ENCODE measurements at places on chromosomes 1 and 21.

- no peak for DNase-seq
Measured at GRCh38 chr1:11013160-11013531, 692 bp downstream of the TARDBP start.

- no peak for DNase-seq
Measured at GRCh38 chr1:92203105-92203504, 14.6 kb upstream of the C1orf146 start.

- no peak for DNase-seq
Measured at GRCh38 chr1:184903111-184903692, 71.1 kb downstream of the NIBAN1 start.

DNA sequence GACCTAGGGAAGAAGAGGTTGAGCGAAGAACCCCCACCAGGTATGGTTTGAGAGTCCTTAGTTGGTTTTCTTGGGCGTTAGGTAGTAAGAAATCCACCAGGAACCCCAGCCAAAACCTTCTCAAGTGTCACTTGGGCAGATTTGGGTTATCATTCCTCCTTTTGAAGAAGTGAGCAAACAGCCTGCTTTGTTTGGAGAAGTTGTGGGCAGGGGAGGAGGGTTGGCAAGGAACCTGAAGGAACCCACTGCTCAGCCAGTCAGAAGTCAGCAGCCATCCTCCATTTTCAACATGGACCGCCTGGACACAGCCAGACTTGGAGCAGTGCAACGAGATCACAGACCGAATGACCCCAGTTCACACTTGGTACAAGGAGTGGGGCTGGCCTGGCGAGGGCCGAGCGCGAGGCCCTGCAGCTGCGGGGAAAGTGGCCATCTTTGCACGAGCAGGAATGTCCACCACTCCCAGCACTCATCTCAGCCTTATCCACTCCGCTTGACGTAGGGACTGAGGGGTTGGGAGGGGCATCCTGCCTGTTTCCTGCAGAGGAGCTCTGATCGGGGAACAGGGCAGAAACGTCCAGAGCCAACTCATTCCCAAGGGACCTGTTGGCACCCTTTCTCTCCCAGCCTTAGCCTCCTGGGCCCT, 7.2 kb downstream of the ADPRS start:
- no peak for DNase-seq

- DNase-seq, result no peak
Measured at GRCh38 chr1:203555076-203555475, 61.1 kb downstream of the OPTC start.

DNA sequence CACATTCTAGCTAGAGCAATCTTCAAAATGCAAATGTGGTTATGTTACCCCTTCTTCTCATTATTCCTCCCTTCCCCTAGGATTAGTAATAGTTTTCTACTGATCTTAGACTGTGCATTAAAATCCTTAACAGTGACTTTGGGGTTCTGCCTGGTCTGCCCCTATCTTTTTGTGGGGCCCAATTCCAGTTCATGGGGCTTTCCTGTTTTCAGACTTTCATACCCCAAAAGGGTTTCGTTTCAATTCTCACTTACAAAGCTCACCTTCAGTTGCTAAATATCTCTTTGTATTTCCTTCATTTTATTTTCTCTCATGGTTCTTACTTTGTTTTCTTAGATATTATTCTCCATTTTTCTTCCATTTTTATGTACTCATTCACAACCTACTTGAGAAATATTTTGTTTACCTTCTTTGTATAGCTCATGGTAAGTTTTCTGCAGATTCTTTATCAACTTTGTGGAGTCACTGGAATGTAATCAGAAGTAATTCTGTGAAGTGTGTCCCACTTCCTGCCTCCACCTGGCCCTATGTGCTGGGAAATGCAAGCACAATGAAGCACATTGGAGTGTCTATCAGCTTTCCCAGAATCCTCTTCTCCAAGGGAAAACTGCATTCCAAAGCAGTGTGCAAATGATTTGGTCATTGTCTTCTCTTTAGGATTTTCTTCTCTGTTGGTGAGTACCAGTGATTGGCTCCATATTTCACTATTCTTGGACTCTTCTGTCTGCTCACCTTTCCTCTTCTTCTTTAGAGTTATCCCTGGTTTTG, 350.2 kb downstream of the ZNF326 start:
- DNase-seq, result no peak

- DNase-seq, result no peak
Measured at GRCh38 chr1:97632075-97632474, 288.8 kb downstream of the DPYD start.

DNA sequence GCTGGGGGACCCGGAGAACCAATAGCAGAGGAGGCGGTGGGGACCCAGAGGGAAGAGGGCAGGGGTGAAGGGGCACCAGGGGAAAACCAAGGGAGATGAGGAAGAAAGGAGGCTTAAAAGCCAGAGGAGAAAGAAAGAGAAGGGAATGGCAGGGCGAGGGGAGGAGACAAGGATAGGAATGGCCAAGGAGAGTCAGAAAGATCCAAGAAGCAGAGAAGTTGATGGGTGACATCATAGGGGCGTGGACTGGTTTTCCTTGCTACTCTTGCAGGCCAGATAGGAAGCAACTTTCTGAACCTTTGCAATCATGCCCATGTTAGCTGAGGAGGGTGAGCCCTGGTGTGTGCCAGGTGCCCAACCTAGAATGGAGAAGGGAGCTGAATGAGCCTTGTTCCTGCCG, 5.4 kb downstream of the NPR1 start:
- DNase-seq, result no peak

GRCh38 chr1:198633675-198634121, 5.1 kb upstream of the PTPRC start:
- no peak for DNase-seq

DNA sequence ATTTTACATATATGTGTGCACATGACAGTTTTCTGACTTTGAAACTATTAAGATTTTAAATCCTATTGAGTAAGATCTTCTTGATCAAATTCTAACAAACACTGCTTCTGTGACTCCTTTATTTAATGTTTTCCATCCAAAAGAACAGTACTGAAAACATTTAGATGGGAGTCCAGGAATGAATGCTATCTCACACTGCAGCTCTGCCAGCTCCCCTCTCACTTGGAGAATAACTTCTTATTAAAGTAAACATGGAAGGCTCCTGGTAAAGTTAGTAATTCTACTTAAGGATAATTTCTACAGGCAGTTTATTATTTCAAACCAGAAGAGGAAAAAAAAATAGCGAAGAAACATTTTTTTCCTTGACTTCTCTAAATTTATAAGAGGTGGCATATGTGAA, 349.1 kb downstream of the DPYD start:
- no peak for DNase-seq

DNA sequence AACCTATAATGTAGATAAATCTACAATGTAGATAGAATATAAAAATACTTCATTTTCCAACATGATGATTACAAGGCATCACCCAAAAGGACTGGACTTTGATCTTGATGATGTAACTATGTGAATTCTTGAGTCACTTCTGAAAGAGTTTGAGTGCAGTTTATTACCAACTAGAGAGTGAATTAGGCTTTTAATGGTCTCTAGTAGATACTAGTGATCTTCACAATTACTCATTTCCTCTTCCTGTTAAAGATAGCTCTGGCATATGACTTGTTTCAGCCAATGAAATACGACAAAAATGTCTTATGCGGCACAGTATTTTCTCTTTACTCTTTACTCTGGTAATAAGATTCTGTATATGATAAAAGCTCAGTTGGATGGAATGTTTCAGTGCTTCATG, 1588.1 kb upstream of the B3GALT2 start:
- DNase-seq, result no peak

GRCh38 chr1:168733241-168733640, 4.2 kb upstream of the DPT start:
- DNase-seq, result no peak

GRCh38 chr1:35539073-35539823, 18.0 kb downstream of the KIAA0319L start:
- no peak for DNase-seq

DNA sequence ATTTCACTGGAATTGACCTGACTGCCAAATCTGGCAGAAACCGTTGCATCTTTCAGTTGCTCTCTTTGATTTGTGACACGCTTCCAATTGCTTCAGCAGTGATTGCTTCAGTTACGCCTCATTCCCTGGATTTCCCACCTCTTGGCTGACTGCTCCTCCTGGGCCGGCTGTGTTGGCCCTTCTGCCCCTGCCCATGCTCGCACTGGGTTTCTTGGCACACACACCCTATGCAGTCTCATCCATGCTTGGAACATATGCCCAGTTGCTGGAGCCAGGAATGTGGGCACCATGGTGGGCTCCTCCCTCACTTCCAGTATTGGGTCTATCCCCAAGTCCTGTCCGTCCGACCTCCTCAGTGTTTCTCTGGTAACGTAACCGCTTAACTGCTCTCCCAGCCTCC, 2.2 kb upstream of the ZBTB21 start:
- DNase-seq, result no peak

GRCh38 chr21:45869121-45870007, 112.2 kb upstream of the COL6A1 start:
- DNase-seq, result no peak

DNA sequence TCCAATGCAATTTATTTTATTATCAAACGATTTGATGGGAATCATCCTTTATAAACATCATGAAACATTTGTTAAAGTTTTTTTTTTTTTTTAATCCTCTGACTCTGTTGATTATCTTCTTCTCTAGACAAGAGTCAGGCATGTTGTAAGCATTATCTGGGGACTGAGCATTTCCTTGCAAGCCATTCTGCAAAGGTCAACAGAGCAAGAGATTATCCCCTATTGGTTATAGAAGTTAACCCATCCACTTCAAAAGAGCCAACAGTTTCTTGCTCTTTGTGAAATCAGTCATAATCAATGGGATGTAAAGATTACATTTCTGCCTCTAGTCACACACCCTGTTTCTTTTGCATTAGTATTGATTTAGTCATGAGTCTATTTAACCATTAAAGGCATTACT, 368.8 kb upstream of the ADGRL4 start:
- DNase-seq, result no peak

- DNase-seq, result no peak
Measured at GRCh38 chr21:16086936-16087335, 357.2 kb downstream of the USP25 start.

GRCh38 chr1:19922015-19922688, 1.3 kb downstream of the PLA2G2E start:
- no peak for DNase-seq

DNA sequence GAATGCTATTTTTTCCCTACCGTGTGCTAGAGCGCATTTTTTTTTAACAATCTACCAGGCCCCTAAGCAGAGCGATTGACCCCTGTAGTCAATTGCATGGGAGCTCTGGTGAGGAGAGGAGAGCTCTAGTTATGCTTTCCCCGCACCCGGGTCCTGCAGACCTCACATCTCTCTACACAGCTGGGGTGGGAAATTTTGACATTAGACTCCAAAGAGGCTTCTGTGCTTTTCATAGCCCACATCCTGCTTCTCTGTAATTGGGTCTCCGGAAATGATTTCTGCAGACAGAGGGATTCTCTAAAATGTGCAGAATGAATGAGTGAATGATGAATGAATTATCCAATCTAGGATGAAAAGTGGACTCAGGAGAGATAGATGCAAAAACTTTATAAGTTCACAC, 41.5 kb upstream of the DUSP10 start:
- DNase-seq, result no peak

DNA sequence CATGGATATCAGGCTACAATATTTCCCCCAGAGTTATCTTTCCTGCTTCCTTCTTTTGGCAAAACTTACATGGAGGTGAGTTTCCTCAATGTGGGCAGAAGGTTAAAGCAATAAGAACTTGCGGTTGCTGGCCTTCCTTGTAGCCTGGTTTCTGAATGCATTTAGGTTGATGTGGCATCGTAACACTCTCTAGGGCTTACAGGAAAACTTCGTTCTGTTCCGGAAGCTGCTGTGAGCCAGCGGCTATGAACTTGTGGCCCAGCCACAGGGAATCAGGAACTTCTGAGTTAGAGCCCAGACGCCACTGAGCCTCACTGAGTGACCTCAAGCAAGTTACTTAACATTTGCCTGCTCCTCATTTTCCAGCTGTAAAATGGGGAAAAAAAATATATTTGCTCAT, 623.4 kb upstream of the ADAMTS5 start:
- no peak for DNase-seq

- no peak for DNase-seq
Measured at GRCh38 chr21:31538816-31539215, 120.7 kb upstream of the SOD1 start.

GRCh38 chr1:111085676-111086075, 54.2 kb downstream of the DRAM2 start:
- DNase-seq, result no peak

- no peak for DNase-seq
Measured at GRCh38 chr1:162200096-162200847, 130.8 kb downstream of the NOS1AP start.

- DNase-seq, result no peak
Measured at GRCh38 chr21:15444118-15444960, 285.4 kb upstream of the USP25 start.

- no peak for DNase-seq
Measured at GRCh38 chr21:42466700-42467099, 29.3 kb downstream of the RSPH1 start.

GRCh38 chr1:4224684-4225467, 324.8 kb upstream of the C1orf174 start:
- DNase-seq, result no peak

DNA sequence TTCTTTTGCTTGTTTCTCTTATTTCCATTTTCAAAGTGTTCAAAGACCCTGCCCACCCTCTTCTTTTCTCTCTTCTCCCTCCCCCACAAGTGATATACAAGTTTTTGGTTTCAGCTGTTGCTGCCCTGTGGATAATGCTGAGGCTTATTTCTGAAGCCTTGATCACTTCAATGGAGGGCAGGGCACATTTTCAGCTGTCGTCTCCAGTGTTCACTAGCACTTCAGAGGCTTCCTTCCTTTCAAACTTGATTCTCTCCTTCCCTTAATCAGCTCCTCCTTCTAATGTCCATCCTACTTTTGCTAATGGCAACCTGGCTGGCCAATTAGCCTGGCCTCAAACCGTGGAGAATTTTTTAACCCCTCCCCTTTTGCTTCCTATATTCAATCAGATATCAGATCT, 435.7 kb upstream of the RUNX1 start:
- no peak for DNase-seq

DNA sequence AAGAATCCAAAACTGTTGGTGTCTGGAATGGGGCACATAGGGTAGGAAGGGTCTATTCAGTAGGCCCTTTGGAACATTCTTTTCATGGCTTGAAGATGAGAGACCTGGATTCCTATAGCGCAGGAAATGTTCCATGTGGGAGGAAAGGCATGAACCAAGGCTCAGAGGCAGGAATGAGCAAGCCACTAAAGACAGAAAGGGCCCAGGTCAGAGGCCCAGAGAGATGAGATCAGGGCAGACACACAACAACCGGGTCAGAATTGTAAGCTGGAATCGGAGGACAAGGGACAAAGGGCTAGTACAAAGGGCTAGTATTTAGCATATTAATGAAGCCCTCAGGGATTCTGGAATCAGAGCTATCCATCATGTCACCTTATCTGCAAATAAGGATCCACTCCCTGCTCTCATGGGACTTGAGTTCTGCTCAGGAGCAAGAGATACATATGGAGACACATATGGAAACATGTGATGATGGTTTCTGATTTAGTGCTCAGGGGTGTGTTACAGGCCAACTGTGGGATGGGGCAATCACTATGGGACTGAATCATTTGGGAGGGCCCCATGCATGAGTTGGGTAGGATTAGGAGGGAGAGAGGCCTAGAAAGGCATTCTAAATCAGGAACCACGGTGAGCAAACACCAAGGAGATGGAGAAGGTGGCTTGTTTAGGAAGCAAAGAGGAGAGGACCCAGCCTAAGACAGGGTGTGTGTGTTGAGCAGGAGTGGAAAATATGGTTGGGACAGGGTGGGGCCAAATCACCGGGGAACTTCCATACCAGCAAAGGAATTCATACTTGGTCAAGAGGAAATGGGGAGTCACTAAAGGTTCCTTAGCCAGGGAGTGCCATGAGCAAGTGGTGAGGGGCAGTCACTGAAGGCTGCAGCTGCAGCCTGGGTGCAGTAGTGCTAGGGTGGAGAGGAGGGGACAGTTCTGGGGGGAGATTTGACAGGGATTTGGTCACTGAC, 8.6 kb downstream of the NECTIN4 start:
- no peak for DNase-seq

Data from GM12891 (cell line).